Activated CD4-positive, CD25-positive, alpha-beta regulatory T cell treated with anti-CD3 and anti-CD28 coated beads, Interleukin-2, amount 50 U/mL, for 72 hours (primary cell): ENCODE measurements at places on chromosomes 6 and 20.

DNA sequence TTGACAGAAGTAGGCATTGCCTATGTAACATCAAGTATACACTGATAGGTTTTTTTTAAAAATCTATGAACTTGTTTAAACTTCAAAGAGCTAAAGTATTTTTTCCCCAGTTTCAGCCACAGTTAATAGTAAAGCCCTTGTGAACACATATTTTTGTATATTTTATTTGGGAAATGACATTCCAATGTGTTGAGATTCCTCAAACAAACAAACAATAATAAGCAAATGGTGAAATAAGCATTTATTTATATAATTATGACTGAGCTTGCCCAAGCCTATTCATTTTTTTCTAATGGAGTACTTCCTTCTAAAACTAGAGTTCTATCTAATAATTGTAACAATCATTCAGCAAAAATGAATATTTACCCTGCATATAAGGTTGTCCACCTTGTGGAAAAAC is 12.5 kb downstream of the SYCP2 start:
- no peak for DNase-seq

GRCh38 chr20:286508-286907 is 4.0 kb downstream of the C20orf96 start:
- DNase-seq = no peak

- DNase-seq = no peak
Observed at GRCh38 chr20:43849496-43850186, 65.0 kb upstream of the TOX2 start.

DNA sequence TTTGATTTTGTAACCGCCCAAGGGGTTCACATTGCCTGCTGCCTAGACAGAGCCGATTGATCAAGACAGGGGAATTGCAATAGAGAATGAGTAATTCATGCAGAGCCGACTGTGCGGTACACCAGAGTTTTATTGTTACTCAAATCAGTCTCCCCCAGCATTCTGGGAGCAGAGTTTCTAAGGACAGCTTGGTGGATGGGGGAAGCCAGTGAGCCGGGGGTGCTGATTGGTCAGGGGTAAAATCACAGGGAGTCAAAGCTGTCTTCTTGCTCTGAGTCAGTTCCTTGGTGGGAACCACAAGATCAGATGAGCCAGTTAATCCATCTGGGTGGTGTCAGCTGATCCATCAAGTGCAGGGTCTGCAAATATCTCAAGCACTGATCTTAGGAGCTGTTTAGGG is 60.0 kb upstream of the EZR start:
- DNase-seq = peak; percentile 37

- no peak for DNase-seq
Observed at GRCh38 chr6:163309491-163310026, 105.0 kb upstream of the QKI start.
